Activated CD4-positive, alpha-beta T cell treated with anti-CD3 and anti-CD28 coated beads, Interleukin-10, Interleukin-2, amounts not matched to agents 100 ng/mL and 50 ng/mL, durations not matched to agents 16 hours and 8 hours (primary cell): ENCODE measurements at places on chromosomes 6 and 20.

DNA sequence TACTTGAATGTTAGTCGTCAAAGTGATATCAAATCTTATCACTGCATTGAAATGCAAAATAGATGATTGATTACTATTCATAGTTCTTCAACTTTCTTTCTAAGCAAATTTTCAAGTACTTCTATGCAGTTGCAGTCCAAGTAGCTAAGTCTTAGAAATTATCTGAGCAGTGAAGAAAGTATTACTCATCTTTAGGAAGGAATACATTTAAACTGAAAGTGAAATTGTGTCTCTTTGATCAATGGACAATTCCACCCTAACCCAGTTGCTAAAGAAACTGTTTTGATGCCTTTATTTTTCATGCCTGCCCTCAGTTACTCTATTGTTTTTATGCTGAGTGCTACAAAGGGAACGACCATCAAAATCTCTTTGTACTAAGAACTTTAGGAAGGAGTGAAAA is 337.4 kb downstream of the GRIK2 start:
- DNase-seq = no peak

DNA sequence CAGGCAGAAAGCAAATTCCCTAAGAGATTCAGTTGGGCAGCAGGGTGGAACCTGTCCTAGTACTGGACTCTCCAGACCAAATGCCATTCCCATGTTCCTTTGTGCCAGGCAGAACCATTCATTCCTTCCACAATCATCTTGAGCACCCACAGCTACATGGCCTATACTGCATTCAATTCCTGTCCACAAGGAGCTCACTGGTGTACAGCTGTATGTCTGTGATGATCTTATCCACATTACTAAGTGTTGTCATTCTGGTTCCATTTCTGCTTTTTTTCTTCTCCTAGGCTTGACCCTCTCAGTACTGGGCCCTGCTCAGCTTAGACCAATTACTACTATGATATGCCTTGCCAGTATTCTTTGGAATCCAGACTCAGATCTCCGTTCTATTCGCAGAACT is 27.5 kb downstream of the MAN1A1 start:
- no peak for DNase-seq

DNA sequence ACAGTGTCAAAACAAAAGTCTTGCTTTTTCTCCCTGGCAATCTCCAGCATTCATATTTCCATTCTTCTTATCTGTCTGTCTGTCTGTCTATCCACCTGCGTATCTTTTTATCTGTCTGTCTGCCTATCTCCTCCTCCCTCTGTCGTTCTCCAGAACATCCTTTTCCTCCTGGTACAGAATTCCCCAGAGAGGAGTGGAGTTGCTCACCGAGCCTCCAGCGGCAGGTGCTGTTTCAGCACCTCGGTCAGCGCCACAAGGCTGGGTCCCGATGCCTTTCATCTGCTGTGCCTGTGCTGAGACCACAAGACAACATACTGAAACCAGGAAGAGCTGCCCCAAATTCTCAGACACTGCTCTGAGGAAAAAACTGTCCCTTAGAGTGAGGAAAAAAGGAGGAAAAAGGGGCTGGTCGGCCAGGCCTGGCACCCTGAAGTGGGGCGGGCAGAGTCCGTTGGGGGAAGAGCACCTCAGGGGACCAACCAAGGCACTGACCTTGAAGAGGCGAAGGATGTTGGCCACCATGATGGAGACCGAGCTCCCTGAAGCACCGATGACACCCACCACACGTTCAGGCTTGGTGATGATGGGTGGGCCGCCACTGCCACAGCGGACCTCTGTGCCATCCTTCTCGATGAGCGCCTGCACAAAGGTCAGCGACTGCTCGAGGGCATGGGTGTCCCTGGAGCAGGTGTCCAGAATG is 13.3 kb downstream of the GRM4 start:
- DNase-seq = peak; percentile 26

DNA sequence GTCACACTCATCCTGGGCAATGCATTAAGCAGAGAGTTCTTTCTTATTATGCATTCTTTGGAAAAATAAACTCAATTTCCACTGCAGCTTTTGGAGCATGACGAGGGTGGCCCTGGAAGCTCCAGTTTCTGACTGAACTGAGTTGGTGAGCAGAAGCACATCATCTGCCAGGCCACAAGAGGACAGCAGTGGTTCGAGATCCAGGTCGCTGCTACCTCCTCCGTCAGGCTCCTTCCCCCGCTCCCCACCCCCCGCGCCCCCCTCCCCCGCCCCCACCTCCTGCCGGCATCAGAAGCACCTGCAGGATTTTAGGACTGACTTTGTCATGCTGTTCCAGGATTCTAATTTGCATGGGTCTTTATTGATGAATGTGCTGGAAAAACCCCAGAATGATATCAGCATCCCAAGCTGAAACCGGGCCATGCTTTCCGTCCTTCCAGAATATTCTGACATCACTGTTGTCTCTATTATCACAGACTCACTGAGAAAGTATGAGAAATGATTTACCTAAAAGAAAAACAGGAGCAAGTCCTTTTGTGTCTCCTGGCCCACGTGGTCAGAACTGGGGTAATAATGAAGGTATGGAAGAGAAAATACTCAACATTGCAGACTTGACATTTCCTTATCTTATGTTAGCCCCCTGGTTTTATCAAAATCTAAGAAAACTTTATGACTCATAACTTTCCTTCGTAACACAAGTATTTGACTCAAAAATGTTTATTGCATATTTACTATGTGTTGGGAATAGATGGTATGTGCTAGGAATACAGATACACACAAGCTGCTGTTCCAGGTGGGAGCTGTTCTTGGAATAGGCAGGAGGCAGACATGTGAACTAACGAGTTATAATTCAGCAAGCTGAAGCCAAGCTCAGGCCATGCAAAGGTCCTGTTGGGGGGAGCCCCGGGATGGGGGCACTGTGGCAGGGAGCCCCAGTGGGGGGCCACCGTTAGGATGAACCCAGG is 220.2 kb upstream of the EXOC2 start:
- DNase-seq = no peak

DNA sequence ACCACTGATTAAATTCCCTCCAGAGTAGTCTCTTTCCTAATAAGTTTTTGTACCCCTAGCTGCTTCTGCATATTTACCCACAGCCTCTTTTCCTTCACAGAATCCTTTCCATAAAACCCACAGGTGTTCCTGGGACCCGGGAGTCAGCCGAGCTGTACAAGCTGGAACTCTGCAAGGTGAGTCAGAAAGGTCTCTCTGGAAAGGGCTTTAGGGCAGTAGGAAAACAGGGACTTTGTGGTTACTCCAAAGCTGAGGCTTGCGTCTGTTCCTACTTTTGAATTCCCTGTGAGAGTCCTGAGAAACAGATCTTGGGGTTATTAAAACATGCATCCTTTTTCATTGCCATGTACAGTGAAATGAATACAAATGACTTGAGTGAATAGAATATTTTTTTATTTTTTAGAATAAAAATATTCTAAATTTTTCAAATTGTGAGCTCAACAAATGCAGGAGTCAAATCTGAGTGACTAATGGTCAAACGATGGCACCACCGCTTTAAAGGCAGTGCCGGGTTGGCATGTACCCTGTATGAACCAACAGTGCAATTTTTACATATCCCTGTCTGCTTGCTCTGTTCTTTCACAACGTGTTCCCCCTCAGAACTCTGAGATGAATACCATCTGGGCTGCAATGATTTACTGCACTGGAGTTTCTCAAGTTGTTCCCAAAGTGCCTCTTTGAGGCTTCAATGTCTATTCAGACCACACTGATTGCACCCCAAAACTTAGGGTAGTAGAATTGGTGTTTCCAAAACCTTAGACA is 78.4 kb downstream of the GFRAL start:
- no peak for DNase-seq

DNA sequence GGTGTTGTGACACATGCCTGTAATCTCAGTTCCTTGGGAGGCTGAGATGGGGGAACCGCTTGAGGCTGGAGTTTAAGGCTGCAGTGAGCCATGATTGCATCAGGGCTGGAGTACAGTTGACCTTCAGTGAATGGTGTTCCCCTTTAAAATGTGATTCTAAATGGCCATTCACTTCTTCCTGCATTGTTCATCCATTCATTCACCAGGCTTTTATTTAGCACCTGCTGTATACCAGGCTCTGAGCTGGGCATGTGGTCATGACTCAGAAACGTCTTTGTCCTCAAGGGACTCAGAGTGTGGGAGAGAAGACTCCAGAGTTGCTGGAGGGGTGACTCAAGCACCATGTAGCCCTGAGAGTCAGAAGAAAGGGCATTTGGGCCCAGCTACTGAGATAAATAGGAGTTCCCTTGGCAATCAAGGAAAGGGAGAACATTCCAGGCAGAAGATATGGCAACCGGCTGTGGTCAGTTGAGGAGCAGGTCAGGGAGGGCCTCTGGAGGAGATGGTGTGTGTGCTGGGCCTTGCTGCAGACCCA is 101.1 kb downstream of the DLGAP4 start:
- no peak for DNase-seq

GRCh38 chr6:27630727-27631608 is 158.1 kb upstream of the ZNF184 start:
- peak; percentile 86 for DNase-seq
